ACHN (cell line): ENCODE measurements at places on chromosomes 6 and 20.

DNA sequence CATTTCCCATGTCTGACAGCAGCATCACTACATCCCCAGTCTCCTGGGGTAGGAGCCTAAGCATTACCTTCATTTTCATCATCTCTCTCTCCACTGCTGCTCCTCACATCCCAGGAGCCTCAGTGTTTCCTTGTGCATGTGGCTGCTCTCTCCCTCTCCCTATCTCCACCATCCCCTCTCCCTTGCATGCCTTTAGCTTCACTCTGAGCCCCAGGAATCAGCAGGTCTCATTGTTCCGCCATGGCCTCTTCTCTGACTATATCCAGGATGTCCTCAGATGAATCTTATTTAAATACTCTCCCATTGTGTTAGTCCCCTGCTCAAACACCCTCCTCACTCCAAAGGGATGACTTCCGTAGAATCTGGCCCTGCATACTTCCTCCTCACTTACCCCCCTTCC, 79.4 kb downstream of the FAXC start:
- no peak for DNase-seq

DNA sequence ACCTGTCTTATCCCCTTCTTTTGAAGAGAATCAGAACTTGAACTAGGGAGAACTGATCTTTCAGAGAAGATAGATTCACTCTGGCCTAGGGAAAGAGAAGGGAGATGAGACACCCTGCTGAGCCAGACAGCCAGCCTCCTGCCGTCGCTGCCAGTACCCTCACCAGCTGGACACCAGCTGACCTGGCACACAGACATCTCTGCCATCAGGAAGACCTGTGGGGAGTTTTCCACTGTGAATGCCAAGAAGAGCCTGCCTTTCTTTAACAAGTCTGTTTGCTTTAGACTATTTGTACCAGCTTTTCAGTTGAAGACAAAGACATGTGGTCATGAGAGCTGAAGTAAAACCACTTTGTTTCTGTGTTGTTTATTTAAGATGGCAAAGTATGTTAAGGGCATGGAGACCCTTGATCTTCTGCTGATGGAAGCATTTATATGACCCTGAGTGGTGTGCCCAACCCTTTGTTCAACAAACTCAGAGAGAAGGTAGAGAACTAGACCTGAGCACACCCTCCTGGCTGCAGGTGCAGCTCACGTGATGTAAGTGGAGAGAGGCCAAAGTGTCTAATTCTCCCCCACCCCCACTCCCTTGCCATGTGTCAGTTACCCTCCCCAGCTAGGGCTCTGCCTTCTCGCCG, 82.3 kb upstream of the SLC24A3 start:
- DNase-seq, result no peak

DNA sequence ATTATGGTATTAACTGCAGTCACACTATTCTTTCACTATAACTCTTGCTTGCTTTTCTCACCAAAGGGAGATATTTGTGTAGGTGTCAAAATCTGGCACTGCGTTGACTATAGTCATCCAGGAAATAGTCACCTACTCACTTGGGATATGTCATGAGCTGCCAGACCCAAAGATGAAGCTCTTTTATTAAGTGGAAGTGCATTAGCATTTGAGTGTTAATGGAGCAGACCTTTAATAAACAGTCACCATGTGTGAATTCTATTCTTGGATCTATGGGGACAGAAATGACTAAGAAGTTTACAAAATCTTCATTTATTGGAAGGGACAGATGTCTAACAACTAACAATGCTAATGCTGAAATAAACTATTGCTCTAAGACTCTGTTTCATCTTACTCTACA, 130.1 kb upstream of the NEDD9 start:
- no peak for DNase-seq

GRCh38 chr6:39901670-39902069, 32.6 kb downstream of the MOCS1 start:
- DNase-seq, result no peak

DNA sequence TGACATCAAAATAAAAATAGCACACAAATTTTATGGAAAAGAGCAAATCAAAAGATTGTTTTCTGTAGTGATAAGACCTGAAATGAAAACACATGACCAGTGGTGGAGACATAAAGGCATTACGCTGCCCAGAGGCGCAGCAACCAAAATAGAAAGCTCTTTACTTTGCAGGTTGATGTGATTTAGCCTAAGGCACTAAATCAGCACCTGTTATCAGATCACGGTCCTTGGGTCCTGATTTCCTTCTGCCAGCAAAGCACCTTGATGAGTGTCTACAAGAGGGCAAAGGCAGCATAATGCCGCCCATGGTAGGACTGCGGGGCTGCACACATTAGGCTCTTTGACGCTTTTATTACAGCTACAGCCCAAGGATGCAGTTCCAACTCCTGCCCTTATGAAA, 19.3 kb upstream of the RAMACL start:
- no peak for DNase-seq

GRCh38 chr6:160430751-160431150, 82.6 kb downstream of the SLC22A3 start:
- DNase-seq, result no peak
